ENCODE measurements at places on chromosomes 1 and 21. TPM values are rescaled to one million over a fixed set of nuclear protein-coding genes. Genes with fewer than 3 reads are reported as not detected.

DNA sequence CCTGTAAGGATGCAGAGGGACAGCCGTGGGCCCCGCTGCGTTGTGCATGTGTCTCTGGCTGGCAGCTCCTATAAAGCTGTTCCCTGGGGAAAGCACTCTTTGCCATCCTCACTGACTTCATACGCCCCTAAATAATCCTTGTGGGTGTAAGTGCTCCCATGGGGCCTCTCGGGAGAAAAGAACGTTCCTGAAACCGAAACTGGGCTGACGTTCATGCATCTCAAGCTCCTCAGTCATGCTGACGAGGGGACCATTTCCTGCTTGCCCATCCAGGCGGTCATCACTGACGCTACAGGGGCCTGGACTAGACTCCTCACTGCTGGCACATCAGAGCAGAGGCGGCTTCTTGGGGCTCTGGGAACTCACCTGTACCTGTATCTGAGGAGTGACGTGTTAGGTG is 73.1 kb upstream of the USP24 start:
- H3K4me1 ChIP-seq = no peaks in the 10 kb centered on the region
- H3K27ac ChIP-seq = no peak overlapping the region
- no peaks in the 10 kb centered on the region for H3K36me3 ChIP-seq
- no peaks in the 10 kb centered on the region for H3K27me3 ChIP-seq

DNA sequence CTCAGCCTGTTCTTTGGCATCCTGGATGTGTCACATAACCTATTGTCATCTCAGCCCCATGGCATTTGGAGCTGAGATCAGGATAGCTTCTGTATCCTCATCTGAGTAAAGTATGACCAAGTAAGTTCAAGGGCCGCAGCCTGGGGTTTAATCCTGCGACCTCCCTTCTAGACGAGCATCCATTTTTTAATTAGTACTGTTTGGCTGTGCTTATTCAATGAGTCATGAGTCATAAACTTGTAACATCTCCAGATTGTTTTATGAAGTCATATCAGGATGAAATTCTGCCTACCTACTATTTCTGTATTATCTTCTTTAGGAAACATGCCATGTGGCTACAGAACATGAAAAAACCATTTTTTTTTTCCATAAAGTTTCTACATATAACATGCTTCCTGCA is 119.1 kb downstream of the ERG start:
- no peaks in the 10 kb centered on the region for H3K36me3 ChIP-seq
- no peak for DNase-seq
- no peak overlapping the region for H3K27ac ChIP-seq
- H3K4me3 ChIP-seq = no peak overlapping the region
- H3K27me3 ChIP-seq = no peaks in the 10 kb centered on the region
- H3K4me1 ChIP-seq = no peaks in the 10 kb centered on the region

DNA sequence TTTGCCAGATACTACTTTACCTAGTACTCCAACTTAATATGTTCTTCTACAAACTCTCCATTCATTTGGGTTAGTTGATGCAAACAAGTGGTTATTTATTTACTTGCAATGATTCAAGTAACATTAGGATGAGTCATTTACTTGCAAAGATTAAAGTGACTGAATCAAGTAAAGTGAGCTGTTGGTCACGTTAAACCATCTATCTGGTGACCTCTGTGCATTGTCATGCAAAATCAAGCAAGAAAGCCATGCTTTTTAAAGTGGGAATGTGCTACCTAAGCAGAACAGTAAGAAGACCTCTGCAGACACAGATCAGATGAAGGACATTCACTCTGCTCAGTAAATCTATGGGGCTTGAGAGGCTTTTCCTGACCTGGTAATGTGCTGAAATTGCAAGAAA is 254.7 kb downstream of the LRRIQ3 start:
- H3K36me3 ChIP-seq = no peaks in the 10 kb centered on the region
- H3K27me3 ChIP-seq = no peaks in the 10 kb centered on the region
- no peak overlapping the region for H3K4me3 ChIP-seq
- H3K4me1 ChIP-seq = no peaks in the 10 kb centered on the region
- H3K27ac ChIP-seq = no peak overlapping the region

NTNG1 gene
- total RNA-seq = not detected

GRCh38 chr21:35424122-35424521 is 375.0 kb upstream of the RUNX1 start:
- no peak for DNase-seq
- H3K27me3 ChIP-seq = peaks cover 3% of the 10 kb centered on the region
- H3K36me3 ChIP-seq = no peaks in the 10 kb centered on the region
- H3K4me1 ChIP-seq = no peaks in the 10 kb centered on the region

PTGFRN gene
- 13.5 TPM for total RNA-seq

DNA sequence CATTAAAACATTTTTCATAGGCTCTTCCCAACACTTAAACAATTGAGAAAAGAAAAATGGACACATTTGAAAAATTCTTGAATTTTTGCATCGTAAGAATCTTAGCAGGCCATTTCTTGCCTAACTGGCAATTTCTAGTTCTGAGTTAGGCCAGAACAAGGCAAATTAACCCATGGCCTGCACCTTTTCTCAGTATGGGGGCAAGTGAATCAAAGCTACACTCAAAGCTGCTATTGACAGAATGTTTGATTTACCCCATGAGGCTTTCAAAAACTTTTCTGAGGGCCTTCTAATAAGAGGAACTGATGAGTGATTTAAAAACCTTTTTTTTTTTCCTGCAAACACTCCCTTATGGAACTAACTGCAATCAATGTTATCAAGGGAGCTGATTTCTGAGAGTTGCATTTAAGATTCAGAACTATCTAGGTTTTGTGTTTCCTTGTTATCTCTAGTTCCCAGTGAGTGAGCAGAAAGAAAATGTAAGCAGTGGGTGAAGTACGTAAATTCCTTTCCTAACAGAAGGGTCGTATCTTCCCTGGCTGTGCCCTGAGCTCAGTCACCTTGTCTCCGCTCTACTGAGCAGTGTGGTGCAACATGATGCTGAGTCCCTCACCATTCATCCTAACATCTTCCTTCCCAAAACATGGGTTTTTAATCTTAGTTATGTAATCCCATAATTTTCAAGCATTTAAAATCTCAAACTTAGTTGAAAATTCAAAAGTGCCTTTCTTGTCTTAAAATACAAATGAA is 353.7 kb downstream of the DPYD start:
- no peaks in the 10 kb centered on the region for H3K36me3 ChIP-seq
- H3K27ac ChIP-seq = no peak overlapping the region
- no peak for DNase-seq
- H3K27me3 ChIP-seq = no peaks in the 10 kb centered on the region
- no peaks in the 10 kb centered on the region for H3K4me1 ChIP-seq

DNA sequence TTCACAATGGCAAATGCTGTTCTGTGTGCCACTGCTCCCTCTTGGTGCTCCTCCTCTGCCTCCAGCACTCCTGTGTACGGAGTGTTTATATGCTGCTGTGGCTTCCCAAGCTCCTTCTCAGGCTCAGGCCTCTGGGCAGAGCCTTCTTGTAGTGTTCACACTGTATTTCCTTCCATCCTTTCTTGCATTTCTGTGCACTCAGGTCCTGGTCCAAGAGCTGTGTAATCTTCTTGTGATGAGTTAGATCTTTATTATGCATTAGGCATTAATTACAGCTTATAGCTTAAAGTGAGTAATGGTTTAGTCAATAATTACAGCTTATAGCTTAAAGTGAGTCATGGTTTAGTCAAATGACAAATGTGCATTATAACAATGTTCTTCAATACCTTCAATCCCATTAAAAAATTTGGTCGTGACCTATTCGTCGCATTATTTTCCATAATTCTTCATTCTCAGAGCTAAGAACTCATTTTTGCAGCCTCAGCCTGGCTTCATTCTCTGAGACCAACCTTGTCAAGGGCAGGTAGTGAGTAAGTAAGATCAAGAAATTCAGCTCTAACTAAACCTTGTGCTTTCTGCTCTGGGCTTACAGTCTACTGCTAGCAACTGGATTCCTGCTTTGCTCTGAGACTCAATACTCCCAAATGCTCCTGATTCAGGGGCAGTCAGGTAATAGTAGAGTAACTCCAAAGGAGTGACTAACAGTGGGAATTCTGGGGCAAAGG is 154.5 kb upstream of the SPAG17 start:
- H3K4me3 ChIP-seq = no peak overlapping the region
- H3K4me1 ChIP-seq = no peaks in the 10 kb centered on the region
- no peaks in the 10 kb centered on the region for H3K36me3 ChIP-seq
- DNase-seq = no peak
- H3K27ac ChIP-seq = no peak overlapping the region

- H3K4me1 ChIP-seq = no peaks in the 10 kb centered on the region
- H3K27ac ChIP-seq = no peak overlapping the region
- no peak for DNase-seq
- H3K36me3 ChIP-seq = no peaks in the 10 kb centered on the region
- H3K27me3 ChIP-seq = no peaks in the 10 kb centered on the region
These were observed 98.6 kb downstream of the KCNJ15 start for GRCh38 chr21:38355353-38355752.

DNA sequence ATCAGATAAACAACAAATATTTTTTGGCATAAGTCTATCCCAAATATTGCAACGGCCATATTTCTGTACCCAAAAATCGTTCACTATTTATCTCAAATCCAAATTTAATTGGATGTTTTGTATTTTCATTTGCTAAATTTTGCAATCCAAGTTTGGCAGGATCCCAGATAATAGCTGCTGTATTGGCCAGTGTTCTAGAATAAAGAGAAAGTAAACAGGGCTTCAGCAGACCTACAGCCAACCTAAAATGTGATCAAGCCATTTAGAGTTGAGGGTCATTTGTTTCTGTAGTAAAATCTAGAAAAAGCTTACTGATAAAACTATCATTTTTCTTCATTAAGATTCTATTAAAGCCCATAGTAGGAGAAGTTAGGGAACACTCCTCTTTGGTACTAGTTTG is 506.6 kb upstream of the PTBP2 start:
- H3K4me1 ChIP-seq = no peaks in the 10 kb centered on the region
- no peaks in the 10 kb centered on the region for H3K27me3 ChIP-seq
- no peak overlapping the region for H3K27ac ChIP-seq

MRPL20 gene
- 44.1 TPM for total RNA-seq

GRCh38 chr1:36922593-36923426 is 111.5 kb downstream of the GRIK3 start:
- no peak for DNase-seq
- no peaks in the 10 kb centered on the region for H3K4me1 ChIP-seq
- no peaks in the 10 kb centered on the region for H3K36me3 ChIP-seq
- no peak overlapping the region for H3K4me3 ChIP-seq

GRCh38 chr1:99674115-99675064 is 28.5 kb downstream of the PALMD start:
- no peaks in the 10 kb centered on the region for H3K27me3 ChIP-seq
- no peaks in the 10 kb centered on the region for H3K36me3 ChIP-seq
- H3K4me1 ChIP-seq = no peaks in the 10 kb centered on the region
- H3K4me3 ChIP-seq = no peak overlapping the region
- no peak for DNase-seq
- H3K27ac ChIP-seq = no peak overlapping the region

- no peaks in the 10 kb centered on the region for H3K4me1 ChIP-seq
- H3K36me3 ChIP-seq = no peaks in the 10 kb centered on the region
- H3K27ac ChIP-seq = no peak overlapping the region
- DNase-seq = no peak
- no peaks in the 10 kb centered on the region for H3K27me3 ChIP-seq
These were observed 7.6 kb upstream of the PLA2G2D start for GRCh38 chr1:20126806-20127440.

DNA sequence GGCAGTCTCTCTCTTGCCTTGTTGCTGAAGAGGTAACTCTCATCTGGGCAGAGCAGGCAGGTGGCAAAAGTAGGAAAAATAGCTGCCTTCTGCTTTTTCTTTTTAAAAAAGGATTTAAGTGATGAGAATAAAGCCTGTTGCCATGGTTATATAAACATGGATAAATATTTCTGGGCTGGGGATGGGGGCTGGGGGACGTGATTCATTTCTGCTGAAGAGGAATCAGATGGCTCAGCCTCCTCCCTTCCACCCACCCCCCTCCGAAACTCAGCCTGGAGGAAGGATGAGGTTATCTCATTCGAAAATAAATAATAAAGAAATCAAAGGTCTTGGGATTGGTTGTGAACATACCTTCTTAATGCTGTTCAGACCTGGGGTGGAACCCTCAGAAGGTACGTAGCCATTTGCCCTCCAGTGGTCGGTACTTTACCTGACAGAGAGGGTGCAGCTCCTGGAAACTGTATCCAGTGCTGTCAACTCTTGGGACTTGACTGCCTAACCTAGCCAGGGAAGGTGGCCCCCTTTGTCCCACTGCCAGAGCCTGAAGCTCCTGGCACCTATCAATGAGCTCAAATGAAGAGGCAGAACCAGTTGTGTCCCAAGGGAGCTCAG is 3.8 kb upstream of the INKA2 start:
- no peaks in the 10 kb centered on the region for H3K36me3 ChIP-seq
- no peaks in the 10 kb centered on the region for H3K4me1 ChIP-seq

DNA sequence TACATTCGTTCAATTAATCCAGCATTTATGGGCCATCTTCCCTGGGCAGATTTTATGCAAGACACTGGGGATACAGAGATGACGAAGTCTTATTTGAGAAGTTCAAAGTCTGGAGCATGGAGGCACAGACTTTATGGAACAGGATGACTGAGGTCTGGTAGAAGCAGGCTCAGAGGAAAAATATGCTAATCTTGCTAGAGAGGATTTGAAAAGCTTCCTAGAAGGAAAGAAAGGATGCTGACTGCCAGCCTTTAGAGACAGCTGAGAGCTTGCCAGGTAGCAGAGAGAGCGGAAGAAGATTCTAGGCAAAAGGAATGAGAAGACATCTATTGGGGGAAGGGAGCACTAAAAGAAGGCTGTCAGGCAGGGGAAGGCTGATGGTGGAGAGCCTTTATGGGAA is 75.5 kb upstream of the ATP5PO start:
- H3K4me3 ChIP-seq = no peak overlapping the region
- no peaks in the 10 kb centered on the region for H3K4me1 ChIP-seq
- no peaks in the 10 kb centered on the region for H3K27me3 ChIP-seq

DNA sequence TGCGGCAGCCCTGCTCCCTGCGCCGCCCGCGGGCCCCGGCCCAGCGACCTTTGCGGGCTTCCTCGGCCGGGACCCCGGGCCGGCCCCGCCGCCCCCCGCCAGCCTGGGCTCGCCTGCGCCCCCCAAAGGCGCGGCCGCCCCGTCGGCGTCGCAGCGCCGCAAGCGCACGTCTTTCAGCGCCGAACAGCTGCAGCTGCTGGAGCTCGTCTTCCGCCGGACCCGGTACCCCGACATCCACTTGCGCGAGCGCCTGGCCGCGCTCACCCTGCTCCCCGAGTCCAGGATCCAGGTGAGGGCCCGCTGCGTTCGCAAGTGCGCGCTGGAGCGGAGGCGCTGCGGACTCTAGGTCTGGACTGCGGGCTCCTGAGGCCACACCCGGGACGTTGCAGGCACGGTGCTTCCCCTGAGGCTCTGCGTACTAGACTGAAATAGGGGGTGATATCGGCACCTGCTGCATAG is 351 bp downstream of the MIXL1 start:
- no peaks in the 10 kb centered on the region for H3K36me3 ChIP-seq
- no peak overlapping the region for H3K27ac ChIP-seq
- peaks cover 3% of the 10 kb centered on the region for H3K27me3 ChIP-seq
- no peaks in the 10 kb centered on the region for H3K4me1 ChIP-seq
- H3K4me3 ChIP-seq = no peak overlapping the region
- DNase-seq = no peak

PRAMEF2 gene
- not detected for total RNA-seq

- no peaks in the 10 kb centered on the region for H3K4me1 ChIP-seq
- H3K4me3 ChIP-seq = no peak overlapping the region
- H3K27me3 ChIP-seq = no peaks in the 10 kb centered on the region
These were observed 8.5 kb downstream of the GPR157 start for GRCh38 chr1:9120312-9120958.

Data from right lobe of liver (tissue), 6 donors.